CD4-positive, alpha-beta memory T cell (primary cell): ENCODE measurements at places on chromosomes 13 and 19.

GRCh38 chr13:50936679-50937078, 27.1 kb downstream of the RNASEH2B start:
- DNase-seq, result no peak

GRCh38 chr13:76293346-76293745, 592.9 kb downstream of the KCTD12 start:
- DNase-seq, result no peak

GRCh38 chr19:57280962-57281400, 696 bp downstream of the ZNF460 start:
- DNase-seq, result peak; percentile 53

- no peak for DNase-seq
Measured at GRCh38 chr19:8180018-8180417, 29.2 kb upstream of the CERS4 start.

DNA sequence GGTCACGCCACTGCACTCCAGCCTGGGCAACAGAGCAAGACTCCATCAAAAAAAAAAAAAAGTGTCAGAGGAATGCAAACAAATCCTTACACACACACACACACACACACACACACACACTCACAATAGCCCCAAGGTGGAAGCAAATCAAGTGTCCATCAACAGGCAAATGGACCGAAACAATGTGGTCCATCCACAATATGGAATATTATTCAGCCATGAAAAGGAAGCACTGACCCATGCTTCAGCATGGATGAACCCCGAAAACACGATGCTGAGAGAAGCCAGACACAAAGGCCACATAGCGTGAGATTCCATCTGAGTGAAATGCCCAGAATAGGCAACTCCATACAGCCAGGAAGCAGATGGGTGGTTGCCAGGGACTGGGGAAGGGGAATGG, 16.5 kb upstream of the KLF2 start:
- DNase-seq, result no peak

GRCh38 chr13:91292630-91293221, 54.8 kb upstream of the MIR17HG start:
- DNase-seq, result no peak

- DNase-seq, result no peak
Measured at GRCh38 chr13:80454245-80454644, 113.3 kb upstream of the SPRY2 start.

GRCh38 chr13:45349438-45349837, 8.5 kb upstream of the TPT1 start:
- DNase-seq, result no peak

GRCh38 chr13:25864116-25864515, 187.7 kb downstream of the SHISA2 start:
- DNase-seq, result no peak

GRCh38 chr13:50543141-50543540, 300.4 kb downstream of the DLEU7 start:
- DNase-seq, result no peak

GRCh38 chr19:29528350-29528945, 2.7 kb downstream of the VSTM2B start:
- peak; percentile 20 for DNase-seq

DNA sequence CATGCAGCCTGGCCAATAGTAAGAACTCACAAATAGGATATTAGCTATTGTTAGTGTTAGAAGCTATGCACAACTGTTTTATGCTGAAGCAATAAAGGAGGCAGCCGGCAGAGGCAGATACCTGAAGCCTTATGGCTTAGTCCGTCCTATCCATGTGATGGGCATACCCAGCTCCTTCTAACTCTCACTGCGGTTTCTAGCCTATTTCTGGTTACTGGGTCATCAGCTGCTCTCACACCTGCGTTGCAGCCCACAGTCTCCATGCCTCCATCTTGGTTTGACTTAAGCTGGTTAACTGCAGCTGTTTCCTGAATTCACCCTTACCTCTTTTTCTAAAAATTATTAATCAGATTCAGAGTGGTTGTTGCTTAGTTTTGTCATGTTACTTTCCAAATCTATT, 40.5 kb upstream of the CNMD start:
- DNase-seq, result no peak

GRCh38 chr13:34056733-34057258, 238.8 kb downstream of the RFC3 start:
- DNase-seq, result no peak

GRCh38 chr13:20984879-20985278, 76.5 kb downstream of the LATS2 start:
- no peak for DNase-seq

- DNase-seq, result no peak
Measured at GRCh38 chr19:2235381-2236063, 607 bp downstream of the PLEKHJ1 start.

DNA sequence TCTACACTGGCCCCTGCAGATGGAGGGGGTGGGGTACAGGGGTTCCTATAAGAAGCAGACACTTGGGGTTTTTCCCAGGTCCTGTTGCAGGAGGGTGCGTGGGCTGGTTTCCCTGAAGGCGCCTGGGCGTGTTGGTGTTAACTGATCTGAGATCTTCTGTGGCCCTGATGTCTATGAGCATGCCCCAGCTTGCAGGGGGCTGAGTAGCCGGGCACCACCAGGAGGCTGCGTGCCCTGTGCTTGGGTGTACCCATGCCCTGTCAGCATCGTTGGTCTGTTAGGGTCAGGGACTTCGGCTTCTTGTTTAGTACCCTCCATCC, 45.3 kb downstream of the CAPN12 start:
- DNase-seq, result no peak

DNA sequence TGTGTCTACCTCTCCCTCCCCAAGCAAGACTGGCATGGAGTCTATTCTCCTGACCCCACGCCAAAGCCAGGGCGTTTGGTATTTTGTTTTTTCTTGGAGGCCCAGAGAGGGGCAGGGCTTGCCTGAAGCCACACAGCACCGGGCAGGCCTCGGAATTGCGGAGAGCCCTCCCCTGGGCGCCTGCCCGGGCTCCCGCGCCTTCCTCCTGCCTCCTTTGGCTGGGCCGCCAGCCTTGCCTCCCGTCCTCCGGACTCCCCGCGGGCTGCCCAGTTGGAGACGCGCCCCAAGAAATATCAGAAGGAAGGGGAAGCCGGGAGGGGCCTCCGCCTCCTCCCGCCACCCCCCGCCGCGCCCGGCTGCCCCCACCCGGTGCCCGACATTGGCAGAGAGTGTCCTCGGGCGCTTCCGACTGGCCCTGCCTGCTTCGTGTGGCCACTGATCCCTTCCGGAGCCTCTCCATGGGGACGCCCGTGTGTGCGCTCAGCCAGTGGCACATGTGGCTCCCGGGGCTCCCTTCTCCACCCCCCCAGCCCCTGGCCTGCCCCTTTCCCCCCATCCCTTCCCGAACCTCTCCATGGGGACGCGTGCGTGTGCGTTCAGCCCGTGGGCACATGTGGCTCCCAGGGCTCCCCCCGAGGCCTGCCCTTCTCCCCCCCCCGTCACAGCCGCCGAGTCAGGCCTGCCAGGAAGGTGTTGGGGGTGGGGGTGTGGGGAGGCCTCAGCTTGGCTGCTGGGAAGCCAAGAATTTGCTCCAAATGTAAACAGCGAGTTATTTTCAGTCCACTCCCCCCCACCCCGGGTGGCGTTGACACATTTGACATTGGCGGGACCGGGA, 37.3 kb downstream of the NFIC start:
- no peak for DNase-seq

GRCh38 chr19:44113784-44114390, 688 bp downstream of the ZNF225 start:
- no peak for DNase-seq
